Anterior cingulate cortex (tissue), 58 donors: ENCODE measurements at places on chromosomes 3 and 15.

- DNase-seq, result peak; percentile 81
Measured at GRCh38 chr3:126267169-126267975, 87.0 kb upstream of the ALDH1L1 start.

GRCh38 chr3:141655801-141656200 is 82.3 kb upstream of the RNF7 start:
- DNase-seq, result no peak

DNA sequence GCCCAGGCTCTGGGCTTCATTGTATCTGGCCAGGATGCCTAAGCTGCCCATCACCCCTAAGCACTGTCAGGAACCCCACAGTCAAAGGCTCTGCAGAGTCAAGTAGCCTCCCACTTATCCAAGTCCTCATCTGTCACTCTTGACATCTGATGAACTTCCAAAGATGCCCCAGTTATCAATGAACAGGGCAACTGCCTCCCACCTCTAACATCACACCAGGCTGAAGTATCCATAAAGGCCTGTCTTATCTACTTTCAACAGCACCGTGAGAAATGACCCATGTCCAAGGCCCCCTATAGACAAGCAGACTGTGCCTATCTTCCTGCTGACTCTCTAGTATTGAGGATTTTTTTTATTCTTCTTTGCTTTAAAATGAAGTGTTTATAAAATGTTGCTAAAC is 56.4 kb downstream of the TRIM69 start:
- no peak for DNase-seq

DNA sequence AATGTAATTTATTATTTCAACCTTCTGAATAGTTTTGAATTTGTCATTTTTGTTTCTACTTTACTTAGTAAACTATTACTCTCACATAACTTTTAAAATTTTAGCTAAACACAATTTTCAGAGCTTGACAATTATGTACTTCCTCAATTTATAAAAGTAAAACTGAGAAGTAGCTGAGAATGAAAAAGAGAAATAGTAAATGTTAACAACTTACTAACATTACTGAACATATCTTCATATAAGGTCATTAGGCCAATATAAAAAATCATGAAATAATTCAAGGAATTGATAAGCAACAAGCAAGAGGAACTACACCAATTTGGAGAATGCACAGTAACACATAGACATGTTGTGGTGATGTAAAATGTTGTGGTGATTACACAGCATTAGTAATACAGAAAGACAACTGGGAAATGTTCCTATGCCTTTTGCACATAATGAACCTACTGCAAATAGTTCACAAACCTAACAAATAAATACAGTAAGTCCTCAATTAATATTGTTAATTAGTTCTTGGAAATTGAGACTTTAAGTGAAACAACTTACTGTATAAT is 137.9 kb downstream of the CBLB start:
- no peak for DNase-seq

DNA sequence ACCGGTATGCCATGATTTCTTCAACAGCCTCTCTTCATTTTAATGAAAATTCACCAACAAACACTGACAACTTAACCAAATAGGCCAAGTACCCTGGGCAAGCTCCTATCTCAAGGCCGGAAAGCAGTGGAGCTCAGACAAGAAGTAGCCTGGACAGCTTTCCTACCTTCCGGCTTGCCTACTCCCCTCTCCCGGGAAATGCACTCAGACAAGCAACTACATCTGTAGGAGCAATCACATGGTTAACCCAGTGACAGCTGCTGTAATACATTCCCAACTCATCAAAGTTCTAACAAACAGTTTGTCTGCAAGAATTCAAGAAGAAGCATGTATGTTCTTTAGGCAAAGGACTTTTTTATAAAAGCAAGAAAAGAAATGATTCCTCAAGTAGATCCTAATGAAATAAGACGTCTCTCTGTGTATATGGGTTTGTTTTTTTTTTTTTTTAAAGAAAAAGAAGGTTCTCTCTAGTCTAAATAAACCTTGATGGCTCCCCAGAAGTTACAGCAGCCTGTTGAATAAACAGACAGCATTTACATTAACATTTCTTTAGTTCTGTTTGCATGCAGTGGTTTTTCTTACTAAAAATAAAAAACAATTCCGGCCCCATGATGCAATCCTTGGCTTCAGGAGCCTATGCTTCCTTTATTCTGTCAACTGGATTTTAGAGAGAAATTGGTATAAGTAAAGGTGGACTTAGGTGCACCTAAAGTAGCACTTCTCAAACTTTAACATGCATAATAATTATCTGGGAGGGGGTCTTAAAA is 278.7 kb downstream of the NEK10 start:
- DNase-seq, result no peak

GRCh38 chr3:157021679-157022078 is 138.3 kb downstream of the CCNL1 start:
- no peak for DNase-seq

DNA sequence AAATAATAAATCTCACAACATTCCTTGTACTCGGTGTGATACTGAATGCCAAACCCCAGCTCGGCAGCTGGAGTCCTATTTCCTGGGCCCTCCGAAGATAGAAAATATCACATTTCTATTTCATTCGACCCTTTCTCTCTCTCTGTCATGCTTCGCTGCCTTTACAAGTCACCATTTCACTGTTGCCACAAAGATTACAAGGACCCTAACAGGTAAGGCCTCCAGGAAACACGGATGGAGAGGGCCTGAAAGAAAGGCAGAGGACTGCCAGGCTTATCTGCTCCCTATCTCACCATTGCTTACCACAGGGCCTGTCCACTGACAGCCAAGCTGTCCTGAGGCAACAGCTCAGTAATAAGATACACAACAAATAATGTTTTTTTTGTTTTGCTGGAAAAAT is 376.5 kb downstream of the MECOM start:
- no peak for DNase-seq

DNA sequence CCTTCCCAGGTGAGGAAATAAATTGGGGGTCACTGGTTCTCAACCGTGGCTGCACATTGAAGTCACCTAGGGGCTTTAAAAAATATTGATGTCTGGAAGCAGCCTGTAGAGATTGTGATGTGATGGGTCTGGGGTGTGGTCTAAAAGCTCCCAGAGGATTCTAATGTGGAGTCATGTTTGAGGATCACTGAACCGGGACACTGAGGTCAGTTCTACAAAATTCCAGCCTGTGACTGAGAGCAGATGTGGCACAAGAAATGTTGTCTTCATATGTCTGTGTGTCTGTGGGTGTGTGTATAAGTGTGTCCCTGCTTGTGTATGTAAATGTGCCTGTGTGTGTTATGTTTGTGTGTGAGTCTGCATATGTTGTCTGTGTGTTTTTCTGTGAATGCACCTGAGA is 79.9 kb downstream of the TLE3 start:
- no peak for DNase-seq

DNA sequence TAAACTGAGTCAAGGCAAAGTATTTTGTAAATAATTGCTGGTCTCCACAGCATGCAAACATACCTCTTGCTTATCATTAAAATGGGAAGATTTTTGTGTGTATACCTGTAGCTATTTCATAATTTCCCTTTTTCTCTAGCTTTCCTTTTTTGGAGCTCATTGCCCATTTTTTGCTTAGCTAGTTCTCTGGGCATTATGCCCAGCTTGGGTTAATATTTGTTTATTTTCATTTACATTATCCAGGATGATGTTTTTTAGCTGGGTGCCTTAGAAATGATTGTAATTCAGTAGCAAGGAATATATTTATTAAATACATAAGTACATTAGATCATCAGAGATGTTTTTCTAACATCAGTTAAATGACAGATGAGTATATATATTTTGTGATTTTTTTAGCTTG is 1271.7 kb upstream of the GBE1 start:
- DNase-seq, result no peak

GRCh38 chr3:31466866-31467265 is 65.9 kb upstream of the STT3B start:
- no peak for DNase-seq

GRCh38 chr3:25452192-25452591 is 24.1 kb downstream of the RARB start:
- DNase-seq, result no peak

GRCh38 chr3:45199837-45200648 is 26.0 kb downstream of the TMEM158 start:
- DNase-seq, result no peak

DNA sequence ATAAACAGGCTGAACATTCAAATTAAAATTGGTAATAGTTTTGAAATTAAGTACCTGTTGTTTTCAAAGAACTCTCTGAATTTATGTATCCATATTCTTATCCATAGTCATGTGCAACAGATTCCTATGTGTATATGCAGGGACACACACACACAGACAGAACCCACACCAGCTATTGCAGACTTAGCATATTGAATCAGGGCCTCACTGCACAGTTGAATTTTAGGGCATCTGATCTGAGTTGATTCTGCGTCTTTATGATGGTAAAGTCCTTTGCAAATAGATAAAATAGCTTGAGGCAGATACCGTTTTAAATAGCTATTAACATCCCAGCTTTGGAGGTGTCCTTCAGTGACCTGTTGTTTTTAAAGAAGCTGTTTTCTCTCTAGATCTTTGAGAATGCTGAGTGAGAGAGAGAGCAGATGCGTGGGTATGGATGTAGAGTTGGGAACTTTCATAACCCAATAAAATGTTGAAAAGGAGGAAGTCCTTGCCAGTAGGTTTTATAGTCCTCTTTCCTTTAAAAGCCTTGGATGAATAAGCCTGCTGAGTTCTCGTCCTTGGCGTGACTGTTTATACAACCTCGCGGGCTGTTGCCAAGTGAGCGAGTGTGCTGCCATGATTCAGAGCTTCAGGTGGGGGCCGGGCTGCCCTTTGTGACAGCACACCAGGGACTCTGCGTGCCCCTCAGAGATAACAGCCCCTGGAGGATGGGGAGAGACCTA is 18.3 kb downstream of the MYZAP start:
- no peak for DNase-seq
